ENCODE measurements at places on chromosomes 6 and 20.

- no peak for DNase-seq
Observed at GRCh38 chr6:120857422-120857821, 476.9 kb downstream of the TBC1D32 start.

GRCh38 chr20:4029505-4030467 lies 14.4 kb upstream of the RNF24 start:
- DNase-seq = no peak

DNA sequence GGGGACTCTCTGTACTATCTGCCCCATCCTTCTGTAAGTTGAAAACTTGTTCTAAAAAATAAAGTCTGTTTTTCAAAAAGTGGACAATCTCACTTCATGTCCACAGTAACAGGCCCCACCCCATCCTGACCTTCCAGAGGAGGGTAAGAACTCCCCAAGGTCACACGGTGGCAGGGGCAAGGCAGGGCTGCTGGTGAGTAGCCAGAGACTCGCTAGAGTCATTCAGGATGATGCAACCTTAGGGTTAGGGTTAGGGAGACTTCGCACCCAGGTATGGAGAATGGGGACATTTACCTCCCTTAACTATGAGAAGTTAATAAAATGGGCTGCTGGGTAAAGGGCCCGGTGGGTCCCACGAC lies 15.4 kb downstream of the PEDS1 start:
- DNase-seq = no peak

- DNase-seq = no peak
Observed at GRCh38 chr6:111564482-111564945, 41.2 kb downstream of the TRAF3IP2 start.

DNA sequence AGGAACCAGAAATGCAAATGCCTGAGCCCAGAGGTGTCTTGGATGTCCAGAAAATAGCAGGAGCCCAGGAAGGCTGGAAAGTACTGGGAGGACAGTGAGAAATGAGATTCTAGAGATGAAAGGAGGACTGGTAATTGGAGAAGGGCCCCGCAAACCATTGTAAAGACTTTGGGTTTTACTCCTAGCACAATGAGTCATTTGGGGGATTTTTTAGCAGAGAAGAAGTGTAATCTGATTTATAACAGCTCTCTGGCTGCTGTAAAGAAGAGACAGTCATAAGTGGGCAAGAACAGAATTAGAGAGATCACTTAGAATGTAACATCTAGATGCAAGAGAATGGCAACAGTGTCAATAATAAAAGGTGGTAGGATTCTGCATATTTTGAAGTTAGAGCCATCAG lies 40.2 kb downstream of the SLC35F1 start:
- DNase-seq = no peak

GRCh38 chr20:53706466-53707370 lies 113.1 kb upstream of the ZNF217 start:
- DNase-seq = peak; percentile 54

DNA sequence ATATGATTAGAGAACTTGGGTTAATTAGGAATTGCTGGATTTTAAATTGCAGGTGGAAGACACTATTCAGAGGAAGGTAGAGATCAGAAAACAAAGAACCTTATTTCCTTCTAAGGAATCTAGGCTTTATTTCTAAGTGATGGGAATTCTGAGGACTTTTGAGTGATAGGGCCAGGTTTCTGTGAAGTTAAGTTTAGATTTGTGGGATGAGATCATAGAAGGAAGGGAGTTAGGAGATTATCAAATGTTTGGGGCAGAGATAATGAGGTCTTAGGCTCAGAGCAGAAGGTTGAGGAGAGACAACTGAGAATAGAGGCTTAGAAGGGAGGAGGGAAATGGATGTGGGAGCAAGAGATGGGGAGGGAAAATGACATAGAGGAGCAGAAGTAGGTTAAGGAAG lies 109.7 kb upstream of the MMS22L start:
- DNase-seq = no peak

- peak; percentile 76 for DNase-seq
Observed at GRCh38 chr6:26493258-26493657, 6.8 kb upstream of the BTN1A1 start.

DNA sequence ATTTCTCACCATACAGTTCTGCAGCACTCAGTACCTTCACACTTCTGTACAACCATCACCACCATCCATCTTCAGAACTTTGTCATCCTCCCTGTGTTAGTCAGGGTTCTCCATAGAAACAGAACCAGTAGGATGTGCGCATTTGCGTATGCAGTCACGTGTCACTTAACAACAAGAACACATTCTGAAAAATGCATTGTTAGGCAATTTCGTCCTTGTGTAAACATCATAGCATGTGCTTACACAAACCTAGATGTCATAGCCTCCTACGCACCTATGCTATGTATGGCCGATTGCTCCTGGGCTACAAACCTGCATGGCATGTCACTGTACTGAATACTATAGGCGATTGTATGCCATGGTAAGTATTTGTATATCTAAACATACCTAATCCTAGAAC lies 66.2 kb upstream of the PTPRT start:
- no peak for DNase-seq

GRCh38 chr20:9809271-9809670 lies 29.6 kb downstream of the PAK5 start:
- no peak for DNase-seq

- no peak for DNase-seq
Observed at GRCh38 chr6:106257195-106257594, 68.4 kb downstream of the ATG5 start.

GRCh38 chr20:62359491-62360121 lies 7.5 kb downstream of the LAMA5 start:
- no peak for DNase-seq

- DNase-seq = no peak
Observed at GRCh38 chr6:161038229-161039031, 46.9 kb downstream of the MAP3K4 start.

- peak; percentile 59 for DNase-seq
Observed at GRCh38 chr6:44304282-44305199, 8.6 kb downstream of the AARS2 start.

DNA sequence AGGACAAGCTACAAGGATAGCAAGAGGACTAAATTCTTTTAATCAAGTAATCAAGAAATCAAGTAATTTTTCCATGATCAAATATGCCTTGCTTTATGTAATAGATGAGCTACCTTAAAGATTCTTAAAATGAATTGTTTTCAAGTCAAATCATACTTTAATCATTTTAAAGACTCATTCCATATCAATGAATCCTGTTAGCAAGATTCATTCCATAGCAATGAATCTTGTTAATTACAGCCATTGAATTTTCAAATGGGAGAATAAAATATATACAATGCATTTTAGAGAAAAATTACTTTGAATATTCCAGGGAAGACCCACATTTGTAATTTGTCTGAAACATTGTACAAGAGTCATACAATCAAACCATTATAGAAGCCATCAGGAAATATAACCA lies 145.7 kb downstream of the RFX6 start:
- no peak for DNase-seq

- no peak for DNase-seq
Observed at GRCh38 chr20:25076201-25076600, 5.7 kb downstream of the VSX1 start.
